Immature natural killer cell (primary cell): ENCODE measurements at places on chromosomes 16 and 17.
A peak's percentile ranks its signal among the peaks of the same experiment; 100 is the strongest.

- no peaks in the 10 kb centered on the region for H3K36me3 ChIP-seq
- DNase-seq, result no peak
- no peaks in the 10 kb centered on the region for H3K4me1 ChIP-seq
- H3K4me3 ChIP-seq, result no peak overlapping the region
- no peaks in the 10 kb centered on the region for H3K27me3 ChIP-seq
Measured at GRCh38 chr17:33438578-33438977, 145.5 kb upstream of the ASIC2 start.

GRCh38 chr17:55758171-55758570 is 7.3 kb downstream of the PCTP start:
- H3K27me3 ChIP-seq, result no peaks in the 10 kb centered on the region
- peaks cover 2% of the 10 kb centered on the region for H3K4me1 ChIP-seq
- DNase-seq, result no peak

GRCh38 chr16:83882163-83882885 is 16.6 kb upstream of the MLYCD start:
- no peaks in the 10 kb centered on the region for H3K4me1 ChIP-seq
- no peak for DNase-seq
- no peaks in the 10 kb centered on the region for H3K36me3 ChIP-seq

GRCh38 chr17:44346064-44346844 is 1.2 kb downstream of the GRN start:
- peak overlapping the region; percentile 76 for H3K27ac ChIP-seq
- H3K4me3 ChIP-seq, result peak overlapping the region; percentile 94
- H3K4me1 ChIP-seq, result peaks cover 29% of the 10 kb centered on the region
- no peaks in the 10 kb centered on the region for H3K36me3 ChIP-seq

DNA sequence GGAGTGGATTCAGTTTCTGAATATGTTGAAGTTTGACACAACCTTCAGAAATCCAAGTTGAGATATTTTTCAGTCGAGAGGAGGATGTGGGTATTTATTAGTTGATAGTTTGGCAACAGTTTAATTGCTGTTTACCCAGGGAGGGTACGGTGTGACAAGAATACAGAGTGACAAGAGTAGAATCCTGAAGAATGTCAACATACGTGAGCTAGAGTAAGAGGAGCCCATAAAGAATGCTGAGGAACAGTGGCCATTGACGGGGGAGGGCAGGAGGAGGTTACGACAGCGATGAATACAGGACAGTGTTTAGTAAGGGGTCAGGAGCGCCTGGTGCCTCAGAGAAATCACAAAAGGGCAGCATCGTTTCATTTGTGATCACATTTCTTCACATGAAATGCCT is 76.5 kb downstream of the AATF start:
- H3K4me1 ChIP-seq, result peaks cover 12% of the 10 kb centered on the region
- H3K27ac ChIP-seq, result no peak overlapping the region
- peaks cover 8% of the 10 kb centered on the region for H3K36me3 ChIP-seq
- H3K4me3 ChIP-seq, result no peak overlapping the region
- no peaks in the 10 kb centered on the region for H3K27me3 ChIP-seq
- no peak for DNase-seq

DNA sequence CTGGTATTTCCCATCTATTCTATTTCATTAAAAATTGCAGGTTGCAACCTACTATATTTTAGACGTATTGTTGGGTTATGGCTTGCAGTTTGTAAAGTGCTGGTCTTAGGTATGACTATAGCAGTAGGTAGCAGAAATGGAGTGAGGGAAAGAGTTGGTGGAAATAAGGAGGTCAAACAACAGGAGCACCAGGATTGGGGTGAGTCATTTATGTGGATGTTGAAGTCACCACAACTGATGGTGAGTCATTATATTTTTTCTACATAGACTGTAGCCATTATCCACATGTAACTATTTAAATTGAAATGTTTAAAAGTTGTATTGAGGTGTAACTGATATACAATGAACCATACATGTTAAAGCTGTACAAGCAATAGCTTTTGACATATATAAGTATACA is 25.0 kb upstream of the HS3ST3A1 start:
- no peaks in the 10 kb centered on the region for H3K4me1 ChIP-seq
- H3K36me3 ChIP-seq, result no peaks in the 10 kb centered on the region
- DNase-seq, result no peak
- no peak overlapping the region for H3K27ac ChIP-seq
- H3K27me3 ChIP-seq, result no peaks in the 10 kb centered on the region

DNA sequence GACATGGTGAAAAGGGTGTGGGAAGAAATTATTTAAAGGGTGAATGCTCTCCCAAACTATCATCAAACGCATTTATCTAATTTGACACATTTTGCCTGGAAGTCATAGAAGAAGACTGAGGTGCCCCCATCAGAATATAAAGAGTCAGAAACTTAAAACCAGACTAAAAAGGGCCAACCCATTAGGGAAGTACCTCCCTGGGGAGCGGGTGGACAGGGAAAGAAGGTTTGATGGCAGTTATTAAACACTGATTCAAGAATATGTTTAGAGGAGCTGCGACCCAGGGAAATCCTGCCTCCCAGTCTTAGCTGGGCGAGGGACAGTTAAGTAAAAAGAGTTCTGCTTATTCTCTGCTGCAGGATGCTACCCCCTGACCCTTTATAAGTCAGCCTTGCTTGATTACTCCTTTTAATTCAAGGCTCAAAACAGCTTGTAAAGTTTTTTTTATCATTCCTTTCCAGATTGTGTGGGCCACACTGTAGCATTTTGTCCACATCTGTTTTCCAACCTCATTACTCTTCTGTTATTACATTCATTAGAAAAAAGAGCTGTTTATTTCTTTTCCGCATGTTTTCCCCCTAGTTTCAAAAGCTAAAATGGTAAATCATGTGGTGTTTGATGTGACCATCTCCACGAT is 138.5 kb upstream of the TBX2 start:
- H3K27me3 ChIP-seq, result no peaks in the 10 kb centered on the region
- no peak overlapping the region for H3K27ac ChIP-seq
- H3K4me1 ChIP-seq, result no peaks in the 10 kb centered on the region
- no peaks in the 10 kb centered on the region for H3K36me3 ChIP-seq
- DNase-seq, result no peak
- no peak overlapping the region for H3K4me3 ChIP-seq
